ENCODE measurements at places on chromosomes 3 and 15.

GRCh38 chr3:99315896-99316295 is 322.5 kb upstream of the COL8A1 start:
- DNase-seq: no peak

GRCh38 chr15:78438619-78439285 is 736 bp downstream of the IREB2 start:
- no peak for DNase-seq

DNA sequence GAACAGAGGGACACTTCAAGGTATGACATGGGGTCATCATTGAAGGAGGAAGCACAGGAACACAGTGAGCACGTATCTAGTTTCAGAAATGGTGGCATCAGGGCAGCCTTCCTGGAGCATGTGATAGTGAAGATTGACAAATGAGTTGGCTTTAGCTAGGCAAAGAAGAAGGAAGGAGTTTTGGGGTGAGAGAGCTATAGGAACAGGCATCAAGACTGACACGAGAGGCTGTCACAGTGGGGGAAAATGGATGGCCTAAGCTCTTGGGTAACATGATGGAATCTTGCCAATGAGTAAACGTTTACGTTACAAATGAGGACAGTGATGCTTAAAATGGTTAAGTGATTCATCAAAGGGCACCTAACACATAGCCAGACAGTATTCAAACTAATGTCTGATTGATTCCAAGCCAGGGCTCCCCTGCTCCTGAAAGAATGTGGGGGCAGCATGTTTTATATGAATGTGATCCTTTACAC is 23.1 kb upstream of the GPR171 start:
- no peak for DNase-seq

GRCh38 chr3:33050071-33050653 is 46.8 kb downstream of the GLB1 start:
- DNase-seq: no peak

- no peak for DNase-seq
Measured at GRCh38 chr15:90905306-90906180, 2.4 kb downstream of the MAN2A2 start.

- no peak for DNase-seq
Measured at GRCh38 chr15:22974745-22975144, 5.4 kb downstream of the CYFIP1 start.

GRCh38 chr3:160296591-160296990 is 71.4 kb downstream of the C3orf80 start:
- no peak for DNase-seq

DNA sequence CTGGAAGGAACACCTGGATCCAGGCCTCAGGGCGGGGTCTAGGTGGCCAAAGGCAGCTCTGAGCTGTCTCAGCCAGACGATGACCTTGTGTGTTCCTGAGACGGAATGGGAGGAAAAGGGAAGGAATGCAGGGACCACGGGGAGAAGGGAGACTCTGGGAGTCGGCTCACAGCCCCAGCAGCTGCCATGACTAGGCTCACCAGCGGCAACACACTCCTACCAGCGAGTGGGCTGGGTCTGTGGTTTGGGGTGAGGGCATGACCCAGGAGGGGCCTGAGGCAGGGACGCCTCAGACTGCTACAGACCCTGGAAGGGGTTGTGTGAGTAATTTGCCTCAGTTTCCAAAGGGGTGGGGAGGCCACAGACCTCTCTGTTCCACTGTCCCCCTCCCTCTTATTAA is 19.8 kb downstream of the IQSEC1 start:
- no peak for DNase-seq

DNA sequence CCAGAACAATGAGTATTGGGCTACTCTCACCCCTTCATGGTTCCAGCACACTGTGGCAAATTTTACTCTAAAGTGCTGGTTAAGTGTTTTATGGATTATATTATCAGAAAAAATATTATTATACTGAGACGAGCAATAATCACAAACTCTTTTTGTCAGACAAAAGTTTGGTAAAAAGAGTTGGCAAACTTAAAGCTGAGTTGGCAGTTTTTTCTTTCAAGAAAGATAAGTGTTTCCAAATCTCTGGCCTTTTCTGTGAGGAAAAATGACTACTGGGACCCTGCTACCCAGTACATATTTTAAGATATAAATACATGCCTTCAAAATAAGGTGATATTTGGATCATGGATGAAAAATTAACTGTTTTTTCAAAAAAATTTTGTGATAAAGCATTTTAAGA is 471.5 kb upstream of the IL12A start:
- no peak for DNase-seq

DNA sequence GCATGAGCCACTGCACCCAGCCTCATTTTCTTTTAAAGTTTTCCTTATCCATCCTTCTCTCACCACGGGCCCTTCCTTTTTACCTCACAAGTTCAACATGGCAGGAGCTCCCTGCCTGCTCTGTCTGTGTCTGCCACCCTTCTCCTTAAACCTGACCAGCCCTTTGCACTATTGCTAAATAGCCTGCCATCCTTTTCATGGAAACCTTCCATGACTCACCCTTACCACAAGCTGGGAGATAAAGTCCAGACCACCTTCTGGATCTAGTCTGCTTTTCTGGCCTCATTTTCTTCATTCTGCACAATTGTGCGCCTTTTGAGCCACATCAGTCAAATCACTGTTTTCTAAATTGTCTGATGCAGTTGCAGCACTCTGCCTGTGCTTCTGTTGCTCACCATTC is 8.9 kb downstream of the PARP14 start:
- DNase-seq: no peak

- no peak for DNase-seq
Measured at GRCh38 chr3:188578576-188579363, 424.8 kb downstream of the LPP start.

Data from NCI-H526 treated with DMSO at 0.1 percent for 48 hours (cell line).